ENCODE measurements at places on chromosomes 11 and 22. TPM values are rescaled to one million over a fixed set of nuclear protein-coding genes. Genes with fewer than 3 reads are reported as not detected.
A peak's percentile ranks its signal among the peaks of the same experiment; 100 is the strongest.

LUZP2 gene
- 0.23 TPM for total RNA-seq

TUB gene
- 3.6 TPM for total RNA-seq

VWCE gene
- 1.5 TPM for total RNA-seq

ANO3 gene
- 1.2 TPM for total RNA-seq

GLYATL2 gene
- not detected for total RNA-seq

TRIM44 gene
- 67.2 TPM for total RNA-seq

PAAF1 gene
- total RNA-seq, result 13.9 TPM

OR4S1 gene
- not detected for total RNA-seq

SMCO4 gene
- 55.7 TPM for total RNA-seq

RBMXL2 gene
- total RNA-seq, result not detected

GRCh38 chr11:118215262-118215661, 9.5 kb downstream of the JAML start:
- H3K27ac ChIP-seq, result peak overlapping the region; percentile 56
- H3K4me3 ChIP-seq, result no peak overlapping the region
- H3K36me3 ChIP-seq, result peaks cover 5% of the 10 kb centered on the region
- no peak for DNase-seq
- peaks cover 40% of the 10 kb centered on the region for H3K4me1 ChIP-seq

DNA sequence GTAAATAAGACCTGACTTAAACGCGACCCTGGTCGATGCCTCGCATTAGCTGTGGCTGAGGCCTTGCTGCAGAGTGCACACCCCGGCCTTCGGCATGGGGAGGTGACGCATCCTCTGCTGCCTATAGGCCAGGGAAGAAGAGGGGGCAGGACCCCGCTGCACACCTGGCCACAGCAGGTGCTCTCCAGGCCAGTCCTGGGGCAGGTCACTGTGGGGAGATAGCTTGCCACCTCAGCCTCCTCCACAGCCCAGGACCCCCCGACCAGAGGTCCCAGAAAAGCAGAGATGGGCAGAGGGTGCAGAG, 12.7 kb downstream of the LRFN4 start:
- H3K27ac ChIP-seq, result no peak overlapping the region
- no peaks in the 10 kb centered on the region for H3K36me3 ChIP-seq
- H3K27me3 ChIP-seq, result no peaks in the 10 kb centered on the region
- H3K4me3 ChIP-seq, result no peak overlapping the region
- H3K4me1 ChIP-seq, result no peaks in the 10 kb centered on the region

DNA sequence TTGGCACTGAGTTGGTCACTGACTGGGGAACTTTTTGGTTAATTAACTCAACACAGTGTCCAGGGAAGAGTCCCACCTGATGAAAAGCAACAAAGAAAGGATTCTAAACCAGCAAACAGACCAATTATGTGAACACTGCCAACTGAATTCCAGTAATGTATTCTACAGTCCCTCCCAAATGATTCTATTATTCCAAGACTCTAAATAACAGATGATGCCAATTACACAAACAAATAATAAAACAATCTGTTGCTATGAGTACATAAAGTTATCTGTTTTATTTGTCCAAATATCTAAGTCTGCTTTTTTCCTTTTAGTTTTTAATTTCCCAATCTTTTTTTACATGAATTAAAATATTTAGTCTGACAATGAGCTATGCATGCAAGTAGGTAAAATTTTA, 98.3 kb upstream of the TP53AIP1 start:
- H3K27ac ChIP-seq, result no peak overlapping the region
- H3K4me1 ChIP-seq, result no peaks in the 10 kb centered on the region
- no peaks in the 10 kb centered on the region for H3K36me3 ChIP-seq
- H3K4me3 ChIP-seq, result no peak overlapping the region
- DNase-seq, result no peak
- H3K27me3 ChIP-seq, result no peaks in the 10 kb centered on the region

DNA sequence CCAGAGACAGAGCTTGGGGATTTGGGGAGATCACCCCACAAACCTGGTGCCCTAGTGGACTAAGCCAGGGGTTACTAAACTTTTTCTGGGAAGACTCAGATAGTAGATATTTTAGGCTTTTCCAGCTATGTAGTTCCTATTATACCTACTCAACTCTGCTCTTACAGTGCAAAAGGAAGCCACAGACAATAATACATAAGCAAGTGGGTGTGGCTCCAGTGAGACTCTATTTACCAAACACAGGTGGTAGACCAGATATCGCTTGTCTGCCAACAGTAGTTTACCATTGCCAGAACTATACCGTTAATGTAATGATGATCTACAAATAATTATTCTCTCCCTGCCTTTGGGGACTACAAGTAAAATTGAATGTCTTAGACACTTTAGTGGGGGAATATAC, 6.9 kb downstream of the LDHC start:
- H3K4me1 ChIP-seq, result no peaks in the 10 kb centered on the region
- no peak for DNase-seq
- no peak overlapping the region for H3K4me3 ChIP-seq

GRCh38 chr11:114448749-114449482, 9.6 kb downstream of the REXO2 start:
- no peak overlapping the region for H3K27ac ChIP-seq
- H3K36me3 ChIP-seq, result peaks cover 69% of the 10 kb centered on the region
- no peaks in the 10 kb centered on the region for H3K27me3 ChIP-seq
- H3K4me3 ChIP-seq, result no peak overlapping the region
- no peaks in the 10 kb centered on the region for H3K4me1 ChIP-seq
- no peak for DNase-seq

DNA sequence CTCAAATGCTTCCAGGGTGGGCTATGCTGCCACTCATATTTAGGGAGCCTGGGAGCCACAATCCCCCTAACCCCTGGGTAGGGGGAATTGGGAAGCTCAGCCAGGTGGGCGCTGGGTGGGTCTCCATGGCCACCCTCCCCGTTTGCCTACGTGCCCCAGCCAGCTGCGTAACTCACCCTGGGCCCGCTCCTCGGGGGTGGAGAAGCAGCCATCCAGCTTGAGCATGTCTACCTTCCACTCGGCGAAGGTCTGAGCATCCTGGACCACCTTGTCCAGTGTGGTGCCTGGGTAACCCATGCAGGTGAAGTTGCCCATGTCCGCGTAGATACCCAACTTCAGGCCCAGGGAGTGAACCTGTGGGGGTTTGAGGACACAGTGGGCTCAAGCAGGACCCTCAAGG, 3.7 kb downstream of the NAGA start:
- DNase-seq, result no peak
- H3K27me3 ChIP-seq, result no peaks in the 10 kb centered on the region
- no peak overlapping the region for H3K4me3 ChIP-seq
- peaks cover 18% of the 10 kb centered on the region for H3K4me1 ChIP-seq
- H3K36me3 ChIP-seq, result peaks cover 35% of the 10 kb centered on the region
- H3K27ac ChIP-seq, result no peak overlapping the region

- peak overlapping the region; percentile 52 for H3K27ac ChIP-seq
- no peaks in the 10 kb centered on the region for H3K27me3 ChIP-seq
- no peak for DNase-seq
- H3K4me1 ChIP-seq, result peaks cover 54% of the 10 kb centered on the region
Measured at GRCh38 chr22:38266120-38266519, 6.7 kb downstream of the TMEM184B start.

- peak overlapping the region; percentile 67 for H3K4me3 ChIP-seq
- DNase-seq, result peak; percentile 85
- peak overlapping the region; percentile 85 for H3K27ac ChIP-seq
- H3K36me3 ChIP-seq, result no peaks in the 10 kb centered on the region
- H3K27me3 ChIP-seq, result no peaks in the 10 kb centered on the region
Measured at GRCh38 chr11:7512525-7513233, 1.1 kb upstream of the PPFIBP2 start.

DNA sequence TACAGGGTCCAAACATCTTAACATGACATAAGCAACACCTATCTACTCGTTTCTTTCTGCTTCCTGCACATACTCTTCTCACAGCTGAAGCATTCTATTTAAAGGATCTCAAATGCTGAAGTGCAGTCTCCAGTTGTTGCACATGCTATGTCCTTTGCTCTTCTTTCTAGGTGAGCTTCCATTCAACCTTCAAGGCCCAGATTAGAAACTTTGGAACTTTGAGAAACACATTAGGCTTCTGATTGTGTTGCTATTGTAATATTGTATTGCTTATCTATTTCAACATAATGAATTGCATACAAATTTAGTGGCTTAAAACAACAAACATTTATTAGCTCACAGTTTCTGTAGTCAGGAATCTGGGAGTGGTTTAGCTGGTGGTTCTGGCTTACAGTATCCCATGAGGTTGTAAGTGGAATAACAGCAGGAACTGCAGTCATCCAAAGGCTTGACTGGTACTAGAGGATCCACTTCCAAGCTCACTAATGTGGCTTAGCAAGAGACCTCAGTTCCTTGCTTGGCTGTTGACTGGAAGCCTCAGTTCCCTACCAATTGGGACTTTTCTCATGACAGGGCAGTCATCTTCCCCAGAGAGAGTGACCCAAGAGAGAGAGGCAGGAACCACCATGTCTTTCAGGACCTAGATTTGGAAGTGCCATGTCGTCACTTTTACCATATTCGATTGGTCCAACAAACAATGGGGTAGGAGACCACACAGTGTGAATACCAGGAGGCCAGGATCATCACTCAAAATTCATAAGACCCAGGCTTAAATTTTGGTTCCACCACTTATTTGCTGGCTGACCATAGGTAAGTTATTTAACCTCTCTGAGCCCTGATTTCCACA, 27.2 kb upstream of the RASSF10 start:
- H3K27ac ChIP-seq, result no peak overlapping the region
- no peaks in the 10 kb centered on the region for H3K36me3 ChIP-seq
- H3K4me3 ChIP-seq, result no peak overlapping the region
- DNase-seq, result no peak
- H3K27me3 ChIP-seq, result peaks cover 4% of the 10 kb centered on the region

- no peak overlapping the region for H3K27ac ChIP-seq
- H3K4me3 ChIP-seq, result no peak overlapping the region
- DNase-seq, result no peak
Measured at GRCh38 chr11:79794484-79795393, 353.9 kb upstream of the TENM4 start.
